ENCODE measurements at places on chromosomes 4 and X.

DNA sequence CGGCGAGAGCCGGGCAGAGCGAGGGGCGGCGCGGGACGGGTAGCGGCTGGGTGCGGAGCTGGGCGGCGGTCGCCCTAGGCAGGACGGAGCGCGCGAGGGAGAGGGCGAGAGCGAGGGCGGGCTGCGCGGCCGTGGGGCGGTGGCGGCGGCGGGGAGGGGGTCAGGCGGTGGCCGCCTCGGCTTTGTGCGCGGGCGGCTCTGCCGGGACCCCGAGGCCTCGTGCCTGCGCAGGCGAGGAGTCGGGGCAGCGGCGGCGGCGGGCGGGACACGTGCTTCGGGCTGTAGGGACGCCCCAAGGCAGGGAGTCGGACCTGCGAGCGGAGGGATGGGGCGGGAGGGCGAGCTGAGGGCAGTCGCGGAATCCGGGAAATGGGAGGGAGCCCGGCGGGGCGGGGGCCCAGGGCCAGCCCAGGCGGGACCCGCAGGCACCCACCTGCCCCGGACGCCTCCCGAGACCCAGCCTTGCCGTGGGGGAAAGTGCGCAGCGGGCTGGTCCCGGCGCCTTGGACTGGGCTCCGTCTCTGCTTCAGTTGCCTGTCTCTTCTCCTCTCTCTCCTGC is 465 bp downstream of the BMPR1B start:
- no peak for DNase-seq

DNA sequence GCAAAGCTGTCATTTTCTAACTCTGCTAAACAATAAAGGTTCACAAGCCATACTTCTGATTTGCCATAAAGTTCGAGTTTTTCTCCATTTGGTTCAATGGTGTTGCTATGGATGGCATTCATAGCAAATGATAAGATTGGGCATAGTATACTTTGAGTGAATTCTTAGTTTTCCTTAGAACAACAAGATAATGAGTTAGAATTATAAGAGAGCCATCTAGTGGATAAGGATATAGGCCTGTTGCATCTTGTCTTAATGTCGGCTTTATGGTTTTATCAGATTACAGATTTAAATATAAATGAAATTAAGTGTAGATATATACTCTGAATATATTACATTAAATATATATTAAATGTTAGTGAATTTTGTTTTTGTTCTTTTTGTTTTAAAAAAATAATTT is 644.6 kb downstream of the IL1RAPL1 start:
- no peak for DNase-seq

GRCh38 chrX:16160729-16161128 is 6.6 kb upstream of the MAGEB17 start:
- no peak for DNase-seq

DNA sequence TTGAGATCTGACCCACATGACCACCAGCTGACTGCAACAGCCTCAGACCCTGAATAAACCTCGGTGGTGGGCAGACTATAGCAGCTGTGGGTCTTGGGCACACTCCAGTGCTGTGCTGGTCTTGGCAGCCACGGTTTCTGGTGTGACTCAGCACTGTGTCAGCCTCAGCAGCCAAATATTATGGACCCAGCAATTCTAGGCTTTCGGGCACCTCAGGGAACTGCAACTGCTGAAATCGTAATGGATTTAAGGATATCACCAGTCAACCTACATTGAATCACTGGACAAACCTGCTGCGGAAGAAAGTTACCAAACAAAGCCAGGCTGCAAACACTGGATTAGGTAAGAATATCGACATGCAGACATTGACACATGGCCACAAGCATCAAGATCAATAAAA is 10.5 kb upstream of the UBE2NL start:
- DNase-seq: no peak

DNA sequence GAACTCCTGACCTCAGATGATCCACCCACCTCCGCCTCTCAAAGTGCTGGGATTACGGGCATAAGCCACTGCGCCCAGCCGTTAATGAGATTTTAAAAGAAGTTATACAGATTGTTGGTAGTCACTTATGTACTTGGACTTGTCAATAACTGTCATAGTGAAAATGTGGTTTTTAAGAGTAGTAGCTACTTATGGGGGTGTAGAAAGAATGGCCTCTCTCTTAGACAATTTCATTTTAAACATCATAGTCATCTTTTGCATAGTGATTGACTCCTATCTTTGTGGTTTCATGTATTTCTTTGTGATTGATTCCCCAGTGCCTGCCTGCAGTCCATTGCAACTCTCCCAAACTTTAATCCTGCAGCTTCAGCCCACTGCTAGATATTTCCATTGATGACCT is 17.4 kb downstream of the FAM199X start:
- no peak for DNase-seq

- peak; percentile 54 for DNase-seq
These were observed 106.8 kb upstream of the NKX1-1 start for GRCh38 chr4:1512738-1513660.

DNA sequence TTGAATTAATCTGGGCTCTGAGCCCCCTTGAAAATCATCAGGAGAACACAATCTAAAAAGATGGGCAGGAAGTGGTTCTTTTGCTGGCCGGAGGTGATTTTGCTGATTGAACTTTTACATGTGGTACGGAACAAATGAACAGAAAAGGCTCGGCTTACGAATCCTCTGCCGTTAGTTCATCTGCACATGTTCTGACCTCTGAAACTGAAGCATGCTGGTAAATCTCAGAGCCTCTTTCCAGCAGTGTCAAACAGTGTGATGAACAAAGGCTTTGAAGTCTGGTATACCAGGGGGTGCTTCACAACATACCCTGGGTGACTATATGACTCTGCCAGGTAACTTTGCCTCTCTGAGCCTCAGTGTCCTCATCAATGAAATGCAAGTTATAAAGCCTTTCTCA is 194.2 kb upstream of the C1QTNF7 start:
- peak; percentile 7 for DNase-seq

DNA sequence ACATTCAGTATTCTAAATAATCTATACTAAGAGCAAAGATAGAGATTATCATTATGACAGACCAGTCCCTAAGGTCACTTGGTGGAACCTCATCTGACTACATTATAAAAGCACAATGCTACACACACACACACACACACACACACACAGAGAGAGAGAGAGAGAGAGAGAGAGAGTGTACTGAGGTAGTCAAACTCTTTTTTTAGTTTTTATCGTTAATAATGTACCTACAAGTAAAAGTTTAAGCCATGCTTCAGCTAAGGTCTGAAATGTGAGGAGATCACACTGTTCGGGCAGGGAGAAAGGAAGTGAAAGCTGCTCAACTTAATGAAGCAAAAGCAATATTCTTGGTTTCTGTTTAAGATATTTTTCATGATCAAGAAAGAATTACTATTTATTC is 75.8 kb upstream of the CCDC160 start:
- DNase-seq: no peak

DNA sequence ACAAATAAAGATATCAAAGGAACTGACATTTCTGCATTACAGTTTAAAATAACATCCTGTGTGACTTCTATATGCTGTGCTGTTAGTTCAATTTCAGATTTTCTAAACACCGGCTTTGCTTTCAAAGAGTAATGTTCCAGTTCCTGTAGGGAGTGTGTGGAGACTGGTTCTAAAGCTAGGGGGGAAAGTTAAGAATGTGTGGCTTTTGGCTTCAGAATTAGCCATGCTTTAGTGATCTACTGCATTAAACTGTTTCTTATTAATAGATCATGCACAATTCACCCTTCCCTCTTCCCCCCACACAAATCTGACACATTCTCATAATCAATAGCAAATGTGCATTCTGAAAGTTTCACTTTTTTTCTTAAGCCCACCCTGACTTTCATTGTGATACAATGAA is 32.0 kb upstream of the DKK2 start:
- no peak for DNase-seq

DNA sequence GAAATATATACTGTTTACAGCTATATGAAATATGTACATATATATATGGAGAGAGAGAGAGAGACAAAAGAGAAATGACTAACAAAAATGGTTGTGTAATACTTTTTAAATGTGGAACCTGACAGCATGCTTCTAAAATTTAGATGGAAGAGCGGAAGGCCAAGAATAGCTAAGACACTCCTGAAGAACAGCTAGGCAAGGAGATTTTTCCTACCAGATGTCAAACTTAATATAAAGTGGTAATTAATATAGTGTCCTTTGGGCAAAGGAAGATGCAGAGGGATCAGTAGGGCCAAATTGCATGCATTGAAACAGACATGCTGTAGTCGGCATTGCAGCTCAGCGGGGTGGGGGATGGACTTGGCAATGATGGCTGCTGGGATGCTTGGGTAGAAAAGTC is 45.2 kb downstream of the ADD1 start:
- no peak for DNase-seq

DNA sequence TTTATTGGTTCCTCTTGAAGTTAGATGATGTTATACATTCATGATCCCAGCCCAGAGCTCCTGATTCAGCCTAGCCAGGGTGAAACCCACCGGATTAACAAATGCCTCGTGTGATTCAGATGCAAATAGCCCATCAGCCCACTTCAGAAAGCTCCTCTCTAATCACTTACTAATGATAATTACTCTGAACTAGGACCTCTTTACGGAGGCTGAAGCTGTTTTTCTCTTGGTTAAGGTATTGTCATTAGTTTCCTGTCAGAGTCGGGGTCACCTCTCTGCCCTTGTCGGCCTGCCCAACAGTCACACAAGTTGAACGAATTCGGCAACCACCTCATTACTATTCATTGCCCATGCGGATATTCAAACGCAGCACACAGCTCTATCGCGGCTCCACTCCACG is 36.6 kb downstream of the ZFP42 start:
- no peak for DNase-seq

DNA sequence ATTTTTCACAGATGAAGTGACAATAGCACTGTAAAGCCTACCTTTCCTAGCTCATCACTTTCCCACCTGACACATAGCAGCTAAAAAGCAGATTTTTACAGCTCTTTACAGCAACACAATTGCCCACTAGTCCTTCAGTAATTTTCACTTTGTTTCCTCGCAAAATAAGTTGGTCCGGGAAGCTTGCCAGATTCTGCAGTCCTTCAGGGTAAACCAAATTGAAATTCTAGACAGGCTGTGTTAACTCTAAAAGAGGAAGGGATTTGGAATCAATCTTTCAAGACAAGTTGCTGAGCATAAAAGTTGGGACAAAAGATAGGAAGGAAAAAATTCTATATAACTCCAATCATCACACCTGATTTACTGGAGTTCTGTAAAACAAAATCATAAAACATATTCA is 8.7 kb downstream of the C1QTNF7 start:
- DNase-seq: no peak

- DNase-seq: no peak
These were observed 1080.9 kb upstream of the IGFBP7 start for GRCh38 chr4:58191109-58191508.

DNA sequence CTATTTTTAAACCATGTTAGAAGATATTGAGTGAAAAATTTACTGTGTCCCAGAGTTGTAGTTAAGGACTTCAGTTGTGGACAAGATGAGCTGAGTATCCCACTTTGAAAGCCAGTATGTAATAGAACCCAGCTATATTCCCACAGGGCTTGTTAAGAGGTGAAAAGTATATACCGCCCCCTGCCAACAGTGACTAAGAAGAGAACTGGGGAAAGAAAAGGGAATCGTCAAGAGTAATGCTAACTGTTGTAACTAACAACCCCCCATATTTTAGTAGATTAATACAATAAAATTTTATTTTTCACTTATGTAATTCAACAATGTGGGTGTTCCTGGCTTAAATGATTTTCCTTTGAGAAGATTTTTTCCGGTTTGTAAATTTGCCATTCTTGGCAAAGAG is 250.4 kb upstream of the GIMD1 start:
- no peak for DNase-seq

DNA sequence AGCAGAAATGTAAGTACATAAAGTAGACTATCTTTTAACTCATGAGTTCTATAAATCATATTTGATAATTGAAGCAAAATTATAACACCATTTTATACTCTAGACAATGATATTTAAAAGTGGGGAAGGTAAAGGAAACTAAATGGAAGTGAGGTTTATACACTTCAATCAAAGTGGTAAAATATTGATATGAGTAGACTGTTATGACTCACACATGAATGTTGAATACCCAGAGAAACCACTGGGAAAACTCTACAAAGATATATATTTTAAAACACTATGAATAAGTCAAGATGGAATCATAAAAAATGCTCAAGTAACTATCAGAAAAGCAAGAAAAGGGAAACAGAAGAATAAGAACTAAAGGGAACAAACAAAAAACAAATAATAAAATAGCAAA is 8.4 kb downstream of the VSIG1 start:
- no peak for DNase-seq

DNA sequence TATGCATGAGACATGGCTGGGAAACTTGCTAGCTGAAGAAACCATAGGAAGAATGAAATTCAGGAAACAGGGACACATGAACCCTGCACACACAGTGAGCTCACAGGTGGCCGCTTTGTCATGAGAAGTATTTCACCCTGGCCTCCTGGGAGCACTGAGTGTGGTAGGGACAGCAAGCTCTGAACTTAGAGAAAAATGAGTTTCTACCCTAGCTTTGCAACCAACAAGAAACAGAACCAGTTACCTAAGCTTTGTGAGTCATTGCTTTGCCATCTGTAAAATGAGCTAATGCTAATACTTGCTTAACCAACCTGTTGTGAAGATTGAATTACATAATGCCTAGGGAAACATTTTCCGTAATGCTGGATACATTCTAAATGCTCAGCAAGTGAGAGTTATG is 206.6 kb upstream of the HS3ST1 start:
- no peak for DNase-seq

GRCh38 chr4:185576962-185577950 is 41.9 kb upstream of the PDLIM3 start:
- DNase-seq: no peak

DNA sequence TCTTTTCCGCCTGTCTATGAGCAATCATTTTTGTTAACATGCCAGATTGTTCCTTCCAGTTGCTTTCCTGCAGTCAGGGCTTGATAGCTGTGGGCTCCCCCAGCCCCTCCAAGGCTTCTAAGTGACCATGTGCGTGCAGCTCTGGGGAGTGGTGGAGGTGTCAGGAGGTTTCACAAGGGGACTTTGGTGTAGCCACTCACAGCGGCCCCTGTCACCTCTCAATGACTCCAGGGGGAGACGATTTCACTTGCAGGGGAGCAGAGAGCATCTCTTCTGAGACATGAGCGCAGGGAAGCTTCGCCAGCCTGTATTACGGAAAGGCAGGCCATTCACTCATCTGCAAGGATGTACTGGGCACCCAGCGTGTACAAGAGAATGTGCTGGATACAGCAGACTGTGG is 3.1 kb upstream of the GPR78 start:
- no peak for DNase-seq

GRCh38 chr4:122928930-122929329 is 6.5 kb upstream of the NUDT6 start:
- DNase-seq: no peak

- peak; percentile 65 for DNase-seq
These were observed at the start of gene LONRF3 for GRCh38 chrX:118974088-118974907. TSS of gene LONRF3 (plus strand) at chrX:118974618. CDS start at chrX:118974781, 163 bp downstream.

Measured in stimulated activated CD4-positive, alpha-beta T cell treated with anti-CD3 and anti-CD28 coated beads, Interleukin-4, amount 100 ng/mL, for 24 hours (primary cell).